Neural progenitor cell (in vitro differentiated cells): ENCODE measurements at places on chromosomes 12 and 14. TPM values are rescaled to one million over a fixed set of nuclear protein-coding genes. Genes with fewer than 3 reads are reported as not detected.

GRCh38 chr12:42756841-42757623 lies 167.5 kb upstream of the PRICKLE1 start:
- peak overlapping the region; percentile 7 for H3K4me3 ChIP-seq
- H3K4me1 ChIP-seq, result peaks cover 21% of the 10 kb centered on the region
- peak; percentile 76 for DNase-seq
- no peaks in the 10 kb centered on the region for H3K36me3 ChIP-seq

Gene CCDC85C
- total RNA-seq, result 19.0 and 41.3 TPM in 2 replicates

GRCh38 chr14:49972131-49972671 lies 79.3 kb downstream of the ARF6 start:
- no peaks in the 10 kb centered on the region for H3K27me3 ChIP-seq
- peaks cover 14% of the 10 kb centered on the region for H3K4me1 ChIP-seq
- no peak for DNase-seq
- H3K4me3 ChIP-seq, result no peak overlapping the region
- H3K36me3 ChIP-seq, result no peaks in the 10 kb centered on the region
- no peak overlapping the region for H3K27ac ChIP-seq

Gene AICDA
- not detected in 2 replicates for total RNA-seq

Gene ASCL1
- 0.21 TPM in 1 of 2 replicates, not detected in the other for total RNA-seq

- DNase-seq, result peak; percentile 66
- no peaks in the 10 kb centered on the region for H3K27me3 ChIP-seq
- no peaks in the 10 kb centered on the region for H3K4me1 ChIP-seq
- no peaks in the 10 kb centered on the region for H3K36me3 ChIP-seq
- no peak overlapping the region for H3K27ac ChIP-seq
These were observed 10.6 kb upstream of the MAP4K5 start for GRCh38 chr14:50542941-50543418.

- H3K27ac ChIP-seq, result no peak overlapping the region
- H3K27me3 ChIP-seq, result no peaks in the 10 kb centered on the region
- H3K4me3 ChIP-seq, result no peak overlapping the region
- no peaks in the 10 kb centered on the region for H3K4me1 ChIP-seq
These were observed 280.0 kb downstream of the ALG10 start for GRCh38 chr12:34302131-34302885.

Gene OR11H7
- total RNA-seq, result not detected in 2 replicates

GRCh38 chr12:88698471-88698870 lies 118.2 kb upstream of the KITLG start:
- H3K36me3 ChIP-seq, result no peaks in the 10 kb centered on the region
- no peak for DNase-seq
- no peak overlapping the region for H3K27ac ChIP-seq
- no peaks in the 10 kb centered on the region for H3K27me3 ChIP-seq

Gene THTPA
- 7.7 and 17.0 TPM in 2 replicates for total RNA-seq

DNA sequence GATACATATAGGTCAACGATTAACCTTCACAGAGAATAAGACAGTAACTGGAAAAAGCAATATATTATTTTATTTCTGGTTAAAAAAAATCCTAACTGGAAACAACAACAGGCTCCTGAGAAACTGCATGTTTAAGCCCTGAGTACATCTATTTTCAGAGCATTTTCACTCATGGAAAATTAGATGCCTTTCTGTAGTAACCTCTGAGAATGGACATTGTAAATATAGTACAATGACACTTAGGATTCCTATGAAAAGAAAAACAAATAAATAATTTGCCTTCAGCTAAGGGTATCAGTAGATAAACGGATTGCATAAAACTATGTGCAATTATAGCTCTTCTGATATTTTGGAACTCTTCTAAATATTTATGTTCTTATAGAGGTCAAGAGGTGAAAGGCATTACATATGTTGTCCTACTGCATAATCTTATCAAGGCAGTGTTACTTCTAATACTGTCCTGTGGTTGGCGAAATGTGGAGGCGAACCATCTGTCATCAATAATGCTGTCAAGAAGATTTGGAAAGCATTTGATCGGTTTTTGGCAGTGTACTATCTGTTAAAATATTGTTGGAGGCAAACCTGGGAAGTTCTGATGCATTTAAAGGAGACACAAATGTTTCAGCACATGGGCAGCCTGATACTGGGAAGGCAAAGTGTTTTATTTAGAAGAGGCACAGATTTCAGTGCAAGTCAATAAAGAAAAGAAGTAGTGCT lies 381.8 kb downstream of the BTG1 start:
- no peak for DNase-seq
- H3K36me3 ChIP-seq, result no peaks in the 10 kb centered on the region
- no peak overlapping the region for H3K27ac ChIP-seq
- H3K27me3 ChIP-seq, result no peaks in the 10 kb centered on the region
- H3K4me1 ChIP-seq, result no peaks in the 10 kb centered on the region
- no peak overlapping the region for H3K4me3 ChIP-seq

DNA sequence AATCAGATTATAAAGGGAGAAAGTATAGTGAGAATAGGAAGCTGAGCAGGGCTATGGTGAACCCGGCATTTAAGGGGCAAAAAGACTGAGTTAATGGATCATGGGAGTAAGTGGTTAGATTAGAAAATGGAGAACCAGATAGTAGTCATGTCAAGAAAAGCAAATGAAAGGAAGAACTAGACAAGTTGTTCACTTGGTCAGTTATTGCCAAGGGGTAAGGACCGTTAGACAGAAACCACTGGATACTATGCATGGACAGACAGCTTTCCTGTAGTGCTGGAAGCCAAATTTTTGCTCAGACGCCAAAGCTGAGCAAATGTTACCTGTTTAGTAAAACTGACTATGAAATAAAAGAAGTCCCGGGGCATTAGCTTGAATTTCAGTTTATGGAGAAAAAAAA lies 3.8 kb downstream of the LIMA1 start:
- DNase-seq, result no peak
- H3K27ac ChIP-seq, result no peak overlapping the region
- peaks cover 19% of the 10 kb centered on the region for H3K27me3 ChIP-seq

GRCh38 chr12:31724557-31724956 lies 4.3 kb downstream of the AMN1 start:
- no peak overlapping the region for H3K4me3 ChIP-seq
- H3K36me3 ChIP-seq, result no peaks in the 10 kb centered on the region
- peaks cover 17% of the 10 kb centered on the region for H3K4me1 ChIP-seq
- no peaks in the 10 kb centered on the region for H3K27me3 ChIP-seq

GRCh38 chr12:132986885-132987225 lies 688 bp downstream of the ZNF26 start:
- H3K4me3 ChIP-seq, result peak overlapping the region; percentile 88
- peaks cover 12% of the 10 kb centered on the region for H3K36me3 ChIP-seq
- no peak overlapping the region for H3K27ac ChIP-seq
- H3K27me3 ChIP-seq, result no peaks in the 10 kb centered on the region
